ENCODE measurements at places on chromosomes 13 and 19.

DNA sequence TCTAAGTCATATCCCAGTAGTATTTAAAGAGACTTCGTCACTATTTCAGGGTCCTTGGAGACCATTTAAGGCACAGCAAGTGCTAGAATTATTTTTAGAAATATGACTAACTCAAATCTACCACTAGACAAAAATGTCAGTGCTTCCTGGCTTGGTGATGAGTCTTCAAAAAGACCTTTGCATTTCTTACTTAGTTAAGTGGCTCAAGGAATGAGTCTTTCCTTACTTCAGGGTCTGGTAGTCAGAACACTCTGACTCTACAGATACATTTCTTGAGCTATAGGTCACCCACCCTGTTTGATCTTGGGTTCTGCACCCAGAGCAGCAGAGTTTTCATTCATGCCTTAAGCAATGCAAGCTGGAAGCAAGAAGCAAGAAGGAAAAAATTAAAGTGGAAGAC, 191.0 kb upstream of the HTR2A start:
- DNase-seq, result no peak

GRCh38 chr19:6273701-6274601, 5.8 kb downstream of the MLLT1 start:
- no peak for DNase-seq

DNA sequence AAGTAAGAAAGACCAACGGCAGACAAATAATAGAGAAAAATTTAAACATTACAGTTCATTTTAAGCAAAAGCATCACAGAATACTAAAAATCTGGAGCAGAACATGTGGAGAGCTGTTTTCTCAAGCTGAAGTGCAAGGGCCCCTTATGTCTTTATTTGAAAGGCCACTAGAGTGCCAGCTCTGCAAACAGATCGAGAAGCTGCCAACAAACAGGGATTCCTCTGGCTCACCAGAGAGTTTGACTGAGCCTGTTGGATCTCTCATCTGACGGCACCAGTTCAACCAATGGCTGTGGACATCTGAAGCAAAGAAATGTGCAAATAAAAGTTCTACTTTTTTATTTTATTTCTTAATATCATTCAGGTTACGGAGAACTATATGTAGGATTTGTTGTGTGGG, 119.7 kb downstream of the COL4A2 start:
- DNase-seq, result no peak

DNA sequence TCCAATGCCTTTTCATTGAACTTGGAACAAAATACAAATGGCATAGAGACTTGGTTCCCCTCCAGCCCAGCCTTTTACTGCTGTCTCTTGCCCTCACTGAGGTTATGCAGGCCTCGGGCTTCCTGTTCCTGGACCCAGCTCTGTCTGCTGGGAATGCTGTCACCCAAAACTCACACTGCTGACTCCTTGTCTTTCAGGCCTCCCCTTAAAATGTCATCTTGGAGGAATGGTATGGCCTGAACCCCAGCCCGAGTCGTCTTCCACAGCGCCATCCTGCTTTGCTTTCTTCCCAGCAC, 9.7 kb upstream of the ANKRD10 start:
- no peak for DNase-seq

- no peak for DNase-seq
These were observed 171.0 kb upstream of the TSC22D1 start for GRCh38 chr13:44747179-44747578.

GRCh38 chr13:25170554-25171111, 1.5 kb downstream of the AMER2 start:
- DNase-seq, result no peak

DNA sequence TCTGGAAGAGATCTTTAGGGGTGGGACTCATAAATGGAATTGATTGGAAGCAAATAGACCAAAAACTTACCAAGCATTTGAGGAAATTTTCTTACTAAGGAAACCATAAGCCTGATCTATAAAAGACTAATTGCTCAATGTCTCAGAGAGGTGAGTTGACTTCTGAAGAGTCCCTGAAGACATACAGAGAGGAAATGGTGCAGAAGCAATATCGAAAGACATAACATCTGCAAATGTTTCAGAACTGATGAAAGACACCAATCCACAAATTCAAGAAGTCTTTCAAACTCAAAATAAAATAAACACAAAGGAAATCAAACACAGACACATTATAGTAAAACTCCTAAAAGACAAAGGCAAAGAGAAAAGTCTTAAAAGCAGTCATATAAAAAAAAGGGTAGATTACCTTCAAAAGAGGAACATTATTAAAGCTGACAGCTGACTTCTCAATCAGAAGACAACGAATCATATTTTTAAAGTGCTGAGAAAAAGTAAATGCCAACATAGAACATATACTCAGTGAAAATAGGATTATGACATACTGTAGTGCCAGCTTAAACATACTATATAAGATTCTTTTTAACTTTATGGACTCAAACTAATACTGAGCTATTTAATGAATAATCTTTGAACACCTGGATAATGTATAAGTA, 45.4 kb upstream of the CALM3 start:
- DNase-seq, result no peak

DNA sequence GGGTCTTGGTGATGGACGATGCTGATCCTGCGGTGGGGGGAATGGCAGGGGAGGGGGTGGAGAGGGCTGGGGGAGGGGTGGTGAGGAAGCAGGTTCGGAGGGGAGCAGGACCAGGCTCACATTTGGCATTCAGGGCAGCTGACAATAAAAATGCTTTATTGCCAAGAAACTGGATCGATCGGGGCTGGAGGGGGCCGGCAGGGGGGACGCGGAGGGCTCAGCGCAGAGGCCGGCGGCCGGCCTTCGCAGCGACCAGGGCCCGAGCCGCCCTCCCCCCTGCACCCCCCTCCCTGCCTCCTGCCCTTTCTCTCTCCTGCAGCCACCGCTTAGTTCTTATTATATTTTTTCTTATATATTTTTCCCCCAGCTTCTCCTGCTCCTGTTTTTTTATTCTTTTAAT, 18.1 kb upstream of the POU2F2 start:
- DNase-seq, result no peak

DNA sequence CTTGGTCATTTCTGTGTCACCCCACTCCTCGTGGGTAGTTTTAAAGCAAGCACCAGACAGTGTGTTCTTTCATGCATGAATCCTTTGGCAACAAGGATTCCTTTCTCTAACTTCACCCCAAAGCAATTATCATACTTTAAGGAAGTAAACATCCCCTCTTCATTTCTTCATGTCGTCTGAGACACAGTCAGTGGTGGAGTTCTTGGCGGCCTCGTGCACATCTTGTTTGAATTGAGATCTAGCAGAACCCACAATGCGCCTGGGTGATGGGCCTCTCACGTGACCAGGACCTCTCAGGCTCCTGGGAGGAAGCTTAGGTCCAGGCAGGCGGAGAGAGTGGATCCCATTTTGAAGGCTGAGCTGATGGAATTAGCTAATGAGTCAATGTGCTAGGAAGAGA, 2.6 kb downstream of the ACSBG2 start:
- no peak for DNase-seq

GRCh38 chr13:114096811-114097211, 35.6 kb downstream of the RASA3 start:
- no peak for DNase-seq

DNA sequence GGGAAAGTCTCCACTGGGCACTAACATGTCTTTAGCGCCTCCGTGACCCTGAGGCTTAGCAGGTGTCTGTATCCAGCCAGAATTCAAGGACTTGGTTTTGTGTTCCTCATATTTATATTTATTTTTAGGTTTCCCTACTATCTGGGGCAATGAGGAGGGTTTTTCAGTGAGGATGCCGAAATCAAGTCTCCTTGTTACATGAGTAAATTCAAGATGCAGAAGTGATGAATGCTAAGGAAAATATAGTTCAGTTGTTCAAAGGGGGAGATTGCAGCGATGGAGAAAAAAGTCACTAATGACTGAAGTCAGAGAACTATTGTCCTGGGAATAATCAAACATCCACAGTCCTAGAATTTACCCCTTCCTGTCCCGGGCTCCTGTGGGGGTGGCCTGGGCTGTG, 791 bp upstream of the ADGRE2 start:
- no peak for DNase-seq

DNA sequence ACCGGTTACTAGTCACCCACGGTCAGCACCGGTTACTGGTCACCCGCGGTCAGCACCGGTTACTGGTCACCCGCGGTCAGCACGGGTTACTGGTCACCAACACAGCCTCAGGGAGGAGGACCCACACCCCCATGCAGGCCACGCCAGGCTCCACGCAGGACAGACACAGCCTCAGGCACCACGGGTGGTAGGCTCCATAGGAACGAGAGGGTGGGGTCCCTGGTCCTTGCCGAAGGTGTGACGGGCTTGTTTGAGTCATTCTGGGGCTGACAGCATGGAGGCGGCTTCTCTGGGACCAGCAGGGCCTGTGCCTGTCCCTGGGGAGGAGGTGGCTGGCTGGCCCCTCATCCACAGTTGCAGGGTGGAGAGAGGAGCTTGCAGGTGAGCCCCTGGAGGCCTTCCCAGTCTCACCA, 122.8 kb upstream of the SOX1 start:
- DNase-seq, result no peak

- peak; percentile 6 for DNase-seq
These were observed 170.3 kb downstream of the PTPRS start for GRCh38 chr19:5170329-5170745.

DNA sequence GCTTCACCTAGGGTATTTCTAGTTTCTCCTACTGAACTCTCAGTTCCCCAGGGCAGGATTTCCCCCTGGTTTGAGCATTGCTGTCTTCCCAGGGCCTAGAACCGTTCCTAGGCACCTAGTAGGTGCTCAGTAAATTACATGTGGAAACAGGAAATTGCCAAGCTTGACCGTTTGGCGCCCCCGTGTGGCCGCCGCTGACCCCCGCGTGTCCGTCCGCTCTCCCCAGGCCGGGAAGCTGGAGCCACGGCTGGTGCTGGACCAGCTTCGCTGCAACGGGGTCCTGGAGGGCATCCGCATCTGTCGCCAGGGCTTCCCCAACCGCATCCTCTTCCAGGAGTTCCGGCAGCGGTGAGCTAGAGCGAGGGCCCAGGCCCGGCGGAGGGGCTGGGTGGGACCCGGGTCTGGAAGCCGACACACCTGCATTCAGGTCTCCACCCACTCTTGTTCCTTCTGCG, 55.5 kb downstream of the MYH14 start:
- no peak for DNase-seq

DNA sequence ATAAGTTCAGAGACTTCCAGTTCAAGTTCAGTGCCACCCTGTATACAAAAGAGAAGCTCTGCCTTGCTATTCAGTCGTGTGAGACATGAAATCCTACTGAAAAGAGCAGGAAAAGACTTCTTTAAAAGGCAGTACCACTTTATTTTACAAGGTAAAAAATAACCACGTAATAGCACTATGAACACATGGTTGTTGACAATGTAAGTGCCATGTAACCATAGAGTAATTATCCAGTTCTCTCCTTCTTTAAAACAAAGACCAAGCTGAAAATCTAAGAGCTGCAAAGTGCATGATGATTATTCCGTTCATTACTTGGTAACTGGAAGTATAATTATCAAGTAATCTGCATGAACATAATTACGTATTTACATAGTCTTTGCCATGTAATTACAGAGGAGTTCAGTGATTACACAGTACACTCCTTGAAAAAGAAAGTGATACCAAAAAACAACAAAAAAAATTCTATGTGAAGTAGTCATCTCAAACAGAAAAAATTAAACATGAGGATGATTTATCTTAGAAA, 288.7 kb downstream of the EFNB2 start:
- DNase-seq, result no peak

- peak; percentile 47 for DNase-seq
These were observed at the start of gene GRIN3B for GRCh38 chr19:1000095-1000494. TSS of gene GRIN3B (plus strand) at chr19:1000419. CDS start at chr19:1000438, 19 bp downstream.

GRCh38 chr19:57583104-57583520, 833 bp upstream of the ZIK1 start:
- no peak for DNase-seq

DNA sequence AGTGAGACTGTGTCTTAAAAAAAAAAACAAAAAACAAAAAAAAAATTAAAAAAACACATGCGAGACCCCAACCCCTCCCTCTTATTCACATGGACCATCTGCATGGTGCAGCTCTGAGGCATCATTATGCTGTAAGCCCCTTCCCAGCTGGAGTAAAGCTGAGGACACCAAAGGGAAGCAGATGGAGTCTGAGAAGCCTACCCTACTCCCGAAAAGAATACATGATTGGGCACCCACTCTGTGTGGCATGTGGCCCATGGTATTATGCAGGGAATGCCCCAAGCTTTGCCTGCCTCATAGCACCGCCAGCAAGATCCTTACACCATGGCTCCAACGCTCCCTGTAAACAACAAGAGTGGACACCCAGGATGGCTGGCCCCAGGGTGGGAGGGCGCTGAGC, 4.7 kb downstream of the PTH2 start:
- DNase-seq, result no peak

GRCh38 chr13:33956346-33956745, 138.4 kb downstream of the RFC3 start:
- DNase-seq, result no peak

DNA sequence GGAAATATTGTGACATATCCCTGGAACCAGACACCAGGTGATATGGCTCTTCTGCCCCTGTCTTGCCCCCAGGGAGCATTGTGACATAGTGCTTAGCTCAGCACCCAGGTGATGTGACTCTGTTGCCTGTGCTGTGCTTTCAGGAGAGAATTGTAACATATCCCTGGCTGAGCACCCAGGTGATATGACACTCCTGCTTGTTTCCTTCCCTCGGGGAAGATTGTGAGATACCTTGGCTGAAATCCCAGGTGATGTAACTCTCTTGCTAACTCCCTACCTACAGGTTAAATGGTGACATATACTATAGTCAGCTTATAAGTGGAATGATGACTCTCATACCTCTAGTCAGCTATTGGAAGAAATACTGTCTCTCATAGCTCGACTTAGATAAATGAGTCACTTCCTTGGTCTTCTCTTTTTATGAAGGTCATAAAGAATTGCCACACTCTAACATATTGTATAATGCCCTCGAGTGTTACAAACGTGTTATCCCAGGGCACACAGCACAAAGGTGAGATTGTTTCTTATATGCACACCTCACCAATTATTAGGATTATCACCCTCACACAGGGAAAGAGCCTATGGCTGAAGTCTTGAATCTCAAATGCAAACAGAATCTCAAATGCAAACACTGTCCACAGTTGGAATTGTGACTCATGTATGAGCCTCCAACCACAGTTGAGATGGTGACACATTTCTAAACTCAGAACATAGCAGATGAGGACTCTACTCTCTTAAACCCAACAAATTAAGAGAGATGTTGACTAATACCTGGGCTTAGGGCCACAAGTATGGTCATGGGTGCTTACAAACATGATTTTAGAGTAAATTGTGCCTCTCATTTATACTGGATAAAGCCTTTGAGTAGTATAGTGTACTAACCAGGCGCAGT, 32.7 kb upstream of the ZNF254 start:
- no peak for DNase-seq

GRCh38 chr19:49691243-49692146, 579 bp downstream of the CPT1C start:
- DNase-seq, result no peak

- no peak for DNase-seq
These were observed 552 bp upstream of the GRWD1 start for GRCh38 chr19:48445256-48445605.
